Type B pancreatic cell (in vitro differentiated cells): ENCODE measurements at places on chromosomes 5 and 9. TPM values are rescaled to one million over a fixed set of nuclear protein-coding genes. Genes with fewer than 3 reads are reported as not detected.

The TMC1 gene
- total RNA-seq = not detected in 2 replicates

GRCh38 chr5:11906497-11906896 is 2.3 kb upstream of the CTNND2 start:
- DNase-seq = no peak

DNA sequence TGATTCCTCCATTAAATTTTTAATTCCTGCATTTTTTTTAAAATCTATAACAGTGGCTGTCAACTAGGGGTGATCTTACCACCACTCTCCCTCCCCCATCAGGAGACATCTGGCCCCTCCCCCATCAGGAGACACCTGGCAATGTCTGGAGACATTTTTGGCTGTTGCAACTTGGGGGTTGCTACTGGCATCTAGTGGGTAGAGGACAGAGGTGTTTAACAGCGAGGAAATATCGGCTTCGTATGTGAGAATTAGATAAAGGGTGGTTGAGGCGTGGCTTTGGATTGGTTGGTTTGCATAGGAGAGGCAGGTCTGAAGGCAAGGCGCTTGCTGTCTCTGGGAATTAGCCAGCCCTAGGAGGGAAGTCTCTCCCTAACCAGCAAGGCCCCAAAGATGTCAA is 10.5 kb downstream of the CDHR2 start:
- DNase-seq = no peak

- no peak for DNase-seq
Observed at GRCh38 chr9:27248702-27249101, 48.2 kb downstream of the EQTN start.

DNA sequence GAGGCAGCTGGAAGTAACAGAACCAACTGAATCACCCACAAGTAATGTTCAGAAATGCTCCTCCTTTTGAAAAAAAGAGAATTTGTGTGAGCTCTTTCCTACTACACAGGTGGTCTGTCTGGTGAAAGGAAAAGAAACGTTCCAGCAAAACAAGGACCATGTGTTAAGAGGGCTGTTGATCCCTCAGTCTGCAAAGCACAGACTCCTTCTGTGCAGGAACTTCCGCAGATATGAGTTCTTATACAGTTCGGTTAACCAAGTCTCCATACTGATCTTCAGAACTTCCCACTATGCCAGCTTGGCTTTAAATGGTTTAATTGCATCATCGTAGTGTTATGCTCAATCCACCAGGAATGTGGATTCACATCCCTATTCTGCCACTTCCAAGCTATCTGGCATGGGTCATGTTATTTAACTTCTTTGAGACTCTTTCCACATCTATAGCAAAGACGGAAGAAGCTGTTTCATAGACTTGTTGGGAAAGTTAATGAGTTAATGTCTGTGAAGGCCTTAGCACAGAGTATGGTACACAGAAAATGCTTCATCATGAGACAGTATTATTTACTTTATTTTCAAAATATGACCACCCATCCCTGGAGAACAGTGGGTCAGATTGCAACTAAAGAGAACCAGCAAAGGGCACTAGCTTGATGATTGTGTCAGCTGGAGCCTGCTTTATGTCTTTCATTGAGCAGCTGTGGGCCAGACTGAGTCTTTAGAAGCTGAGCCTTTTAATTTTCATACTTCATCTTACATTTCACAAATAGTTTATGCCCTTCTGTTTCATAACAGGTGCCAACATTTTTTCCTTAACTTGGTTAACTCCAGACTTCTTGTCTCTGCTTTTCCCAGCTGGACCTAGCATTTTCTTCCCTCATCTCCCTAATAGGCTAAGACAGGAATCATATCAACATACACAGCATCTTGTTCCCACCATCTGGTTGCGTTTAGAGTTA is 89.9 kb downstream of the MAMDC2 start:
- DNase-seq = no peak

The CCNI2 gene
- total RNA-seq = 0.76 and 1.4 TPM in 2 replicates

The BSPRY gene
- 9.0 and 22.6 TPM in 2 replicates for total RNA-seq

The TMEFF1 gene
- 9.5 and 30.5 TPM in 2 replicates for total RNA-seq

GRCh38 chr5:97838214-97838613 is 655.2 kb upstream of the RIOK2 start:
- DNase-seq = no peak

- no peak for DNase-seq
Observed at GRCh38 chr9:113311961-113312360, 8.8 kb upstream of the RNF183 start.
